ELR (cell line): ENCODE measurements at places on chromosomes 4 and X.

DNA sequence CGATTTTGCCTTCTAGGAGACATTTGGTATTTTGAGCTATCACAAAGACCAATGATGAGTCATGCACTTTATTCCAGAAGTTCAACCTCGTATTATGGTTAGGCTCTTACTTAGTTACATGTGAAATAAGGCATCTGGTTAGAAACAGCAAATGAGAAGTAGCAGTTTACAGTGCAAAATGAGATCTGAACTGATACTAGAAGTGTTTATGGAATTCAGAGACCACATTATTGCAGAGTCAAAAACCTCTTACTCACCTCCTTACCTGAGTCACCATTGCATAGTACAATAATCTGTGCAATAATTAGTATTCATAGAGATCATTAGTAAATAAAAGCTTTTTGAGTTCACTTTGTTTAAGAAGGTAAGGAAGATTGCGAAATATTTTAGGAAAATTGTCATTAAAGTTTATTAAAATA lies 38.7 kb downstream of the SEC24B start:
- DNase-seq = peak; percentile 67

DNA sequence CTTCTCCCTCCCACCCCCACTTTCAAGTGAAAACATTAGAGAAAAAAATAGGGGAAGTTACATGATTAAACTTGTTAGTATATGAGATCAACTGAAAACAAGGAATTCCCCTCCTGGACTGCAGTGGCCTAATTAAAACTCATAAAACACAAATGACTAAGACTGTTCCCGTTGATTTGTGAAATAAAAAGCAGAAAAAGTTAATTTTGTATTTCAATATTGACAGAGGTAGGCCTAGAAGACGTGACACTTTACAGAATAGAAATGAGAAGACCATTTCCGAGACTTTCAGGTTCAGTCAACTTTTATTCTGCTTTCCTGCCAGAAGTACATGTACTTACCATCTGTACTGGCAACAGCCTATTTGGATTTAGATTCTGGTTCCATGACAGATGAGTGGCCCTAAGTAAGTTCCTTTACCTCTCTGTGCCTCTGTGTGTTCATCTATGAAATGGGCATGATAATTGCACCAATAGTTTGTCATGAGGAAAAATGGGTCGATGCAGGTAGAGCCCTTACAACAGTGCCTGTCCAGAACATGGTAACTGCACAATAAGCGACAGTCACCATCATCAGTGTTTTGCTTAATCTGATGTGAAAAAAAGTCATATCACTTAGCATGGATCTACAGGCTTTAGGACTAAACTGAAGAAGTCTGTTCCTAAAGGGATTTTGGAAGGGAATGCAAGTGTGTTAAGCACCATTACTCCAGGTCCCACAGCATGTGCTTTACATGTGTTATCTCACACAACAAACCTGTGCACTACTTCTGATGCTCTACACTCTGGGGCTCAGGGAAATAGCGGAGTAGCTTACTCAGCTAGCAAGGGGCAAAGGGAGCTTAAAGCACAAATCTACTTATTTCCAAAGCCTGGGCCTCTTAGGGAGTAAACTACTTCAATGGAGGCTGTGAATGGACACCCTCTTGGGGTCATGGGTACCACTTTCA lies 562.3 kb upstream of the DIPK2B start:
- DNase-seq = peak; percentile 55

DNA sequence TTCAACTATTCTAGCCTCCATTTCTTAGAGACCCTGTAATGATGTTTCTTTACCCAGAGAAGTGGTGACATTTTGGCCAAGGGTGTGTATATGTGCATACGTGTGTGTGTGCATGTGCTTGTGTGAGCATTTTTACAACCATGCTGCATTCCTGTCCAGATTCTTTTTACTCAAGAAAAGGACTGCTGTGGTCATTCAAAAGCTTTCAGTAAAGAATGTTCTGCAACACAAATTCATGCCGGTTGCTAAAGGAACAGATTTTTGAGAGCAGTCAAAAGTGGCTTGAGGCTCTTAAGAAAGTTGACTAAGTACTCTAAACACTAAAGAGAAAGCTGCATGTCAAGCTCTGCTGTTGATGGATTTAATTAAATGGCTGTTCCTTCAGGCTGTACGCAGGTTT lies 65.0 kb upstream of the FMR1 start:
- DNase-seq = no peak

DNA sequence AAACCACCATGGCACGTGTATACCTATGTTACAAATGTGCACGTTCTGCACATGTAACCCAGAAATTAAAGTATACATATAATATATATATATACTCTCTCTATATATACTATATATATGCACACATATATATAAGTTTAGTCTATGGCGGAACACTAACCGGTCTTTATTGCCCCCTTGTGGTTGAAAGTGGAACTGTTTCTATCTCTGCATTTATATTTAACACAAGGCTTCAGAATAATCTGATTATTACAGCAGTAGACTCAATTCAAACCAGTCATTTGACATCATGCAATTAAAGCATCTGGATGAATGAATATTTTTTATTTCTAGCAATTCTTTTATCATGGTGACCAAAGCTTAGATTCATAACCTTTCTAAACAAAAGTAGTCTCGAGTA lies 14.6 kb downstream of the RAB9B start:
- peak; percentile 60 for DNase-seq
